ENCODE measurements at places on chromosomes 6 and 20.

- no peak for DNase-seq
Observed at GRCh38 chr6:63635215-63635587, 401 bp upstream of the PHF3 start.

DNA sequence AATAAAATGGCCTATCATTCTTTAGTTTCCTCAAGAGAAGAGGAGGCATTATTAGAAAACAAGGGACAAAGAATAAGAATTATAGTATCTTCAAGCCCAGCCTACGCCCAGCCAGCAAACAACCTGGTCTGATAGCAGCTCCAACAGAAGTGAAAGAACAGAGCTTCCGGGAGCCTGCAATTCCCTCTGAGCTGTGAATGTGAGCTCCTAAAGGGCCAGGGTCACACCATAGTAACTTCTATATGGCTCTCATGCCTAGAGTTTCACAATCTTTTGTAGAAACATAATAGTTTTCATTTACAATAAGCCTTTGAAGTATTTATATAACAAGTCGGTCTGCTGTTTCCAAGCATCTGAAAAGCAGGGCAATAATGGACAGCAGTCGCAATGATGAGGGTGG, 116.5 kb downstream of the SMLR1 start:
- DNase-seq = no peak

- DNase-seq = no peak
Observed at GRCh38 chr6:73691512-73691911, 4.5 kb upstream of the CD109 start.

DNA sequence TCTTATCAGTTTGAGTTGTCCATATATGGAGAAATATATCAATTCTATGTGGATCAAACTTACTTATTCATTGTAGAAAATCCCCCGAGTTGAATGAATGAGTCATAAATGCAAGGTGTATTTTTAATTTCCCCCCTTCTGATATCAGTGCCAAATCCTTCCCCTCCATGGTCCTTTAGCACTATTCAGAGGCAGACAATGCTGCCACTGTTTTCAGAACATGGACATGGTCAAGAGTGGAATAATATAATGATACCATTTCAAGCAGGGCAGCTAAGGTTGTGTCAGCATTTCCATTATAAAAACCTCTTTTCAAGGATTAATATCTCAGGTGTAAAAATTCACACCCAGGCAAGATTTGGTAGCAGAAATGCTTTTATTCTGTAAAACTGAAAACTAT, 244.0 kb downstream of the FOXC1 start:
- DNase-seq = no peak

DNA sequence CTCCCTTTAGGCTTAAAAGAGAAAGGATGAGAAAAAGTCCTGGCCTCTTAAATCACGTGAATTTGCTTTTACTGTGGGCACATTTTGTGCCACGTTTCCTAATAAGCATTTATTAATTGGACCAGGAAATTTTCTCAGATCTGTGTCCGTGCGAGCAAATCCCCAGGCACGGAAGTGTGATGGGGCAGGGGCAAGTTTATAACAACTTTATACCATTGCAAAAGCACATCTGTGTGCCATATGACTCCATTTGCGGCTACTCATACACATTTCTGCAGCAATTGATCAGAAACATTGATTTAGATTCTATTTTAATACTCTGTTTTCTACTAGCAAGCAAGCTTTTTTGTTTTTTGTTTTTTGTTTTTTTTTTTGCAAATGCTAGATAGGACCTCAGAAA, 373.2 kb downstream of the TAF4 start:
- no peak for DNase-seq

DNA sequence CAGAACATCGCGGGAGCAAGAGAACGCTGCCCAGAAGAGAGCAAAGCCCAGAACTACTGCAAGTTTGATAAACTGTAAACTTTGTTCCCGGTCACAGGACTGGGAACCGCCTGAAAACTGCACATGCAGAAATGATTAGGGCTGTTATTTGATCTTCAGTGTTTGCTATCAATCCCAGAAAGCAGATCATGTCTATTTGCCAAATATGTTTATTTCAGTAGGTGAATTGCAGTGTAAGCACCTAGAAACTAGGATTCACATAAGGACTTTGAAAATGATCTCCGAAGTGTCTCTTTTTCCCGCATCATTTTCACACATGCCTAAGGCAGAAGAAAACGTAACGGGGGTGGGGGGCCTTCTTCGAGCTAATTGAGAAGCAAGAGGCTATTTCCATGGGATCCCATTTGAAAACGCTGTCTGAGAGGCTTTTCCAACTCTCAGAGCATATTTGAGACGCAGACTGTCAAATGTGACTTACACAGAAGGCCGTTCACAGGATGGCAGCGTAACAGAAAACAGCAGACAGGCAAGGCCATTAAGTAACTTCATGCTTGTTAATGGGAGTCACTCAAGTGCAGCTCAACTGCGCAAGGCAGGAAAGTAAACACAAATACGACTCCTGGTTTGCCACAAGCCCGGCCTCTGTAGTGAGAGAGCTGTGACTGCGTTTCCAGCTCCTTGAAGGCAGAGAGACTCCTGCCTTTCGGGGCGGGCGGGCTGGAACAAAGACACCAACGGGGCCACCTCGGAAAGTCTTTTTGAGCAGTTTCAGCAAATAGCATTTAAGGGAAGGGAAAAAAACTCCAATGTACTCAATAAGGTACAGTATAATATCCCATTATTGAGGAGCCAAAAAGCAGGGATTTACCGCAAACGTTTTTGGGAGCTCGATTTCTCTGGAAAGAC, 144.7 kb upstream of the ZNF217 start:
- DNase-seq = no peak

GRCh38 chr20:31841928-31842327, 3.5 kb downstream of the FOXS1 start:
- no peak for DNase-seq

- no peak for DNase-seq
Observed at GRCh38 chr6:1759870-1760269, 150.2 kb downstream of the FOXC1 start.

- no peak for DNase-seq
Observed at GRCh38 chr20:33105316-33105924, 26.0 kb downstream of the BPIFB4 start.

GRCh38 chr6:107632381-107633136, 142.6 kb downstream of the SOBP start:
- DNase-seq = no peak

- DNase-seq = no peak
Observed at GRCh38 chr6:53031281-53031680, 33.9 kb upstream of the FBXO9 start.

- no peak for DNase-seq
Observed at GRCh38 chr20:11917663-11918062, at the start of gene BTBD3. TSS of gene BTBD3 (plus strand) at chr20:11917893. CDS start at chr20:11918276, 383 bp downstream.

GRCh38 chr6:95614094-95614493, 36.8 kb downstream of the MANEA start:
- DNase-seq = no peak

GRCh38 chr6:44166591-44167184, 8.1 kb downstream of the CAPN11 start:
- no peak for DNase-seq

- no peak for DNase-seq
Observed at GRCh38 chr6:85824329-85824728, 181.6 kb upstream of the SYNCRIP start.

DNA sequence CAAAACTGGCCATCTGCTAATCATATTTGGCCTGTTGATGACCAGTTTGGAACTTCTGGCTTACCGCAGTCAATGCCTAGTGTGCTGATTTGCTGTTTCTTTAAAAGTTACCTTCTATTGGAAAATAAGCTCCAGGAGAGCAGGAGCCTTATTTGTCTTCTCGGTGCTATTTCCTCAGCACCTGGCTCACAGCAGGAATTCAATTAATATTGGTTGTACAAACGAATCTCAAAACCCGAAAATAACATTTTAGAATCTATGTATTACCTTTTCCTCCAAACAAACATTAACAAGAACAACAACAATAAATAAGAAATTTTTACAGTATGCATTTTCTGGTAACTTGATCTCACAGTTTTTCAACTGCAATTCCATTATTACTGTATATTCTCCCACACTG, 1080.7 kb upstream of the MAP3K7 start:
- no peak for DNase-seq
